ENCODE measurements at places on chromosomes 4 and X. TPM values are rescaled to one million over a fixed set of nuclear protein-coding genes. Genes with fewer than 3 reads are reported as not detected.

Gene P2RY4
- total RNA-seq = 0.20 TPM

Gene F8A2
- total RNA-seq = not detected

Gene CCKAR
- not detected for total RNA-seq

Gene TNMD
- not detected for total RNA-seq

Gene IQSEC2
- total RNA-seq = 0.20 TPM

Gene ADGRG2
- total RNA-seq = not detected

Gene SLC10A6
- total RNA-seq = not detected

Gene SLC6A14
- total RNA-seq = not detected

Gene GRIPAP1
- total RNA-seq = 94.5 TPM

Gene FMR1NB
- total RNA-seq = not detected

Gene CTAG2
- total RNA-seq = not detected

Gene AGTR2
- not detected for total RNA-seq

Gene GLOD5
- total RNA-seq = not detected

Gene DMD
- 0.16 TPM for total RNA-seq

Gene SPANXD
- not detected for total RNA-seq

Gene ABCG2
- total RNA-seq = 0.75 TPM

Gene TSPAN6
- not detected for total RNA-seq

Gene SAGE1
- total RNA-seq = not detected

Gene ZRSR2
- 21.3 TPM for total RNA-seq

Gene PRR32
- not detected for total RNA-seq

Gene RRH
- total RNA-seq = 0.32 TPM

Gene CXCL1
- not detected for total RNA-seq

Gene CT45A3
- not detected for total RNA-seq

Gene RS1
- total RNA-seq = not detected

Gene CTAG1B
- total RNA-seq = not detected

Gene FAAH2
- total RNA-seq = 4.2 TPM

Gene SPANXN4
- not detected for total RNA-seq

Gene GAB1
- 0.30 TPM for total RNA-seq

Gene LINC00632
- total RNA-seq = 3.1 TPM

All from T-helper 2 cell treated with Interferon-gamma antibody and Interleukin-4, amounts not matched to agents 100 ng/mL and 5 ng/mL, for 36 hours (primary cell).